ENCODE measurements at places on chromosomes 1 and 21. TPM values are rescaled to one million over a fixed set of nuclear protein-coding genes. Genes with fewer than 3 reads are reported as not detected.

DNA sequence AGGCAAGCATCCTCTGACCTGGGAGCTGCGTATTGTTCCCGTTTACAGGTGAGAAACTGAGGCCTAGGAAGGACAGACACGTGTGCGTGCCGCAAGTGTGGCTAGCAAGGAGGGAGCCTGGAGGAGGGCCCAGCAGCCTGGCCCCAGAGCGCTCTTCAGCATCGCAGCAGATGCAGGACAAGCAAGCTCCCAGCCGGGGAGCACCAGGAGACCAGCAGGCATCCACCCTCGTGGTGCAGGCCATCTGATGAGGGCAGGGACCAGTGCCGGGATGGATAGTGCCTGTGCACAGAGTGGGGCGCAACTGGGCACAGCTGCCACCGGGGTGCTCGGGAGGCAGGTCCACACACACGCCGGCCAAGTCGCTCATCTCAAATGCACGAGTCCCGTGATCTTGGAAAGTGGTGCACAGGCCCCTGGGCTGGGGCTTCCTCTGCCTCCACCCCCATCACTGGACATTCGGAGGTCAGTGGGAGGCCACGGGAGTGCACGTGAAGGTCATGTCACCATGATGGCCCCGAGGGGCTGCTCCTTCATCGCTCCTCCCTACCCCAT, 55.1 kb downstream of the COL18A1 start:
- H3K27me3 ChIP-seq, result no peaks in the 10 kb centered on the region
- H3K4me3 ChIP-seq, result no peak overlapping the region
- H3K27ac ChIP-seq, result no peak overlapping the region
- peaks cover 37% of the 10 kb centered on the region for H3K36me3 ChIP-seq

DNA sequence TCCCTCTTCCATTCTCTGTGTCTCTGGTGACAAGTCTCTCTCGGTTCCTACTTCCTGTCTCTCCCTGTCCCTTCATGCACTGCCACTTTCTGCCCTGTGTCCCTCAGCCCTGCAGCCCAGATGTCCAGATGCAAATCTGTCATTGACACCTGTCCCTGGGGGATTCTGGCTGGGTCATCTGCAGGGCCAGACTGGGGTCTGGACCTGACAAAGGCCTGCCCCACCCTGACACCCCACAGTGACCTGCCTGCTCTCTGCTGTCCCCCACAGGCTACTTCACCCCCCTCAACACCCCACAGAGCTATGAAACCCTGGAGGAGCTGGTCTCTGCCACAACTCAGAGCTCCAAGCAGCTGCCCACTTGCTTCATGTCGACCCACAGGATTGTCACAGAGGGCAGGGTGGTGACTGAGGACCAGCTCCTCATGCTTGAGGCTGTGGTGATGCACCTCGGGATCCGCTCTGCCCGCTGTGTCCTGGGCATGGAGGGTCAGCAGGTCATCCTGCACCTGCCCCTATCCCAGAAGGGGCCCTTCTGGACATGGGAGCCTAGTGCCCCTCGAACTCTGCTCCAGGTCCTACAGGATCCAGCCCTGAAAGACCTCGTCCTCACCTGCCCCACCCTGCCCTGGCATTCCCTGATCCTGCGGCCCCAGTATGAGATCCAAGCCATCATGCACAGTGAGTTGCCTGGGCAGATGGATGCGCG, 7.2 kb downstream of the THEMIS2 start:
- H3K27ac ChIP-seq, result no peak overlapping the region
- H3K27me3 ChIP-seq, result no peaks in the 10 kb centered on the region
- no peak overlapping the region for H3K4me3 ChIP-seq
- DNase-seq, result no peak
- no peaks in the 10 kb centered on the region for H3K4me1 ChIP-seq

- H3K27ac ChIP-seq, result peak within 1 kb of the TSS; percentile 9
- DNase-seq, result peak; percentile 37
- peak within 1 kb of the TSS; percentile 73 for H3K4me3 ChIP-seq
- no peaks in the 10 kb centered on the region for H3K36me3 ChIP-seq
- H3K4me1 ChIP-seq, result peaks cover 45% of the 10 kb centered on the region
These were observed at the start of gene CELF3 for GRCh38 chr1:151716771-151717631. TSS of gene CELF3 (minus strand) at chr1:151716803. CDS start at chr1:151716020, 783 bp downstream.

- no peak overlapping the region for H3K4me3 ChIP-seq
- no peaks in the 10 kb centered on the region for H3K36me3 ChIP-seq
- DNase-seq, result no peak
- H3K27ac ChIP-seq, result no peak overlapping the region
These were observed 804 bp upstream of the IKBKE start for GRCh38 chr1:206469411-206469932.

DNA sequence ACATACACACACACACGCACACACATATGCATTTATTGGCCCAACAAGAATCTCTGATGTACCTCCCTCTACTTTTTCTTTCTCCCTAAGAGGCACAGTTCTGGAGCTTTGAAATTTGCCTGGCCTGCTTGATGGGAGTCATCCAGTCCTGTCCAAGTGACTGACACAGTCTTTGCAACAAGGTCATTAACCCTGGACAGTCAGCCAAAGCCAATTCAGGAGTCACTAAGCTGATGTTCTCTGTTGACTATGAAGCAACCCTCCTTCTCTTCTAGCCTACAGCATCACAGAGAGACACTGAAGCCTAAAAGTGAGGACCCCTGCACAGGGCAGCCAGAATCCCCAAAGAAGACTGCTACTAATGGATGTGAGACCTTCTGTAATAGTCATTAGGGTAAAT, 123.1 kb downstream of the HHIPL2 start:
- H3K4me1 ChIP-seq, result no peaks in the 10 kb centered on the region
- H3K4me3 ChIP-seq, result no peak overlapping the region
- no peaks in the 10 kb centered on the region for H3K36me3 ChIP-seq
- DNase-seq, result no peak
- H3K27me3 ChIP-seq, result peaks cover 6% of the 10 kb centered on the region
- no peak overlapping the region for H3K27ac ChIP-seq

GRCh38 chr1:78918157-78918556, 88.4 kb downstream of the ADGRL4 start:
- no peaks in the 10 kb centered on the region for H3K36me3 ChIP-seq
- DNase-seq, result no peak
- H3K4me3 ChIP-seq, result no peak overlapping the region
- H3K27me3 ChIP-seq, result no peaks in the 10 kb centered on the region

GRCh38 chr1:243549108-243549507, 293.3 kb downstream of the SDCCAG8 start:
- H3K36me3 ChIP-seq, result no peaks in the 10 kb centered on the region
- H3K27me3 ChIP-seq, result no peaks in the 10 kb centered on the region
- H3K4me1 ChIP-seq, result no peaks in the 10 kb centered on the region
- no peak for DNase-seq
- no peak overlapping the region for H3K4me3 ChIP-seq

DNA sequence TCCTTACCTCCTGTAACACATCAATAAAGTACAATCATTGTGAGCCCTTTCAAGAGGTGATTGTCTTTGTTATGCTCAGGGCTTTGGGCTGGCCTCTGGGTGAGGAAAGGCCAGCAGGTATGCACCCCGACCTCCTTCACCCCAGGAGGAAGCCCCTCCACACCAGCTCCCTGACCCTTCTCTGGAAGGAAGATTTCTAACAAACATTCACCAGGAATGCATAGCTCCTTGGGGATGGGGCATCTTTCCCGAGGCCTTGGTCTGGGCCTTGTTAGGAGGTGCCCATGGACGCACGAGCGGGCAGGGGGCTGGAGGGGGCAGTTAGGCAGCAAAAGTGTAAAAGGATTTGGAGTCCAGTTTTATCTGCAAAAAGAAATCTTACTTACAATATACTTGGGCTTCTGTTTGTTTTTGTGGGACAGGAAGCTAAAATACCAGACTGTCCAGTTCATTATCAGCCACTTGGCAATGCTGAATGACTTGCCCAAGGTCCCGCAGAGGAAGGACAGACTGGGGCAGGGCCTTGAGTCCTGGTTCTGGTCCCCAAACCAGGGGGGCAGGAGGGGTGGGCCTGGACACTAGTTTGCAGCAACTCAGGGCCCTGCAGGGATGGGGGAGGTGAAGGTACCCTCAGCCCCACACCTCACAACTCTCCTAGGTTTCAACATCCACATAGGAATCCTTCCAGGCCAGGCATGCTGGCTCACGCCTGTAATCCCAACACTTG, 10.1 kb downstream of the ZC3H12A start:
- peak overlapping the region; percentile 62 for H3K27ac ChIP-seq
- H3K27me3 ChIP-seq, result no peaks in the 10 kb centered on the region
- H3K36me3 ChIP-seq, result peaks cover 4% of the 10 kb centered on the region
- H3K4me1 ChIP-seq, result no peaks in the 10 kb centered on the region
- H3K4me3 ChIP-seq, result no peak overlapping the region

- DNase-seq, result no peak
- no peak overlapping the region for H3K4me3 ChIP-seq
- H3K27ac ChIP-seq, result no peak overlapping the region
- H3K4me1 ChIP-seq, result no peaks in the 10 kb centered on the region
- no peaks in the 10 kb centered on the region for H3K36me3 ChIP-seq
These were observed 13.7 kb upstream of the ACADM start for GRCh38 chr1:75710832-75711231.

DNA sequence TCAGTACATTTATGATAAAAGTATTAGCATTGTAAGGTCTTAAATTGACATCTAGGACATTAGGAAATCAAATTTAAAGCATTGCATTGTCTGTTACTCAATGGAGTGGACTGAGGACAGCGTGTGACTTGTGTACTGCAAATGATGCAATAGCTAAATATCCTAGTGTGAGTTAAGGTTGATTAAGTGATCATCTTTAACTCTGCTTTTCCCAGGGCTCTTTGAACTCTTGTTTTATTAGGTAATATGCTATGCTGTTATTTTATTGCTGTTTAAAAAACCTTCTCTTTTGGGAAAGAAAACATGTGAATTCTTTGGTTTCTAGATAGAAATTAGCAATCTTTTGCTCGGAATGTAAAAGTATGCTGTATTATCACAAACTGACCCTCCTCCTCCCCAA, 38.6 kb downstream of the NFIA start:
- H3K4me1 ChIP-seq, result peaks cover 3% of the 10 kb centered on the region
- DNase-seq, result no peak
- peaks cover 89% of the 10 kb centered on the region for H3K27me3 ChIP-seq
- no peak overlapping the region for H3K4me3 ChIP-seq
- H3K27ac ChIP-seq, result no peak overlapping the region

DNA sequence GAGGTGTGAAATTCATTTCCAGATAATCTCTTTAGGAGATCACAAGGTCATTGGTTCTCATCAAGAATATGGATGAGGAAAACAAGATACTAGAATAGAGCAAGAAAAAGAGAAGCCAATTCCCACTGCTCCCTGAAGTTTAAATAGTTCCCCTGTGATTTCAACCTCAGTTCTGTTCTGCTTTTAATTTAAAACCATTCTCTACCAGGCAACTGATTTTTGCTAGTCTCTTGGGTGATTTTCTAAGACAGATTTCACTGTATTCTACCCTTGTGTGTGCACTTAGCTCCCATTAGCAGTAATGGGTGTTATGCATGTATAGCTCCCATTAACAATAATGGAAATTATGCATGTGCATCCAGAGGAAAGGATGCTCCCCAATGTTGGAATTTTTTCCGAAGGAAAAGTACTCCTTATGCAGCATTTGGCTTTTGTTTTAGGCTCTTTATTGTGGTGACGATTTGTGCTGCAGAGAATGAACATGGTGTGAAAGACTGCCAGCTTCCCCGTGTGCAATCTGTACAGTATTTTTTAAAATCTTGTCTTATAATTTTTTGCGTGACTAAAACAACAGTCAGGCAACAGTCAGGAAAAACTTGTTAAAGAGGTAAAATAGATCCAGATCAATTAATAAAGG, 144.0 kb upstream of the ZRANB2 start:
- peaks cover 7% of the 10 kb centered on the region for H3K27me3 ChIP-seq
- no peak for DNase-seq
- H3K4me1 ChIP-seq, result no peaks in the 10 kb centered on the region
- H3K27ac ChIP-seq, result no peak overlapping the region
- no peak overlapping the region for H3K4me3 ChIP-seq

DNA sequence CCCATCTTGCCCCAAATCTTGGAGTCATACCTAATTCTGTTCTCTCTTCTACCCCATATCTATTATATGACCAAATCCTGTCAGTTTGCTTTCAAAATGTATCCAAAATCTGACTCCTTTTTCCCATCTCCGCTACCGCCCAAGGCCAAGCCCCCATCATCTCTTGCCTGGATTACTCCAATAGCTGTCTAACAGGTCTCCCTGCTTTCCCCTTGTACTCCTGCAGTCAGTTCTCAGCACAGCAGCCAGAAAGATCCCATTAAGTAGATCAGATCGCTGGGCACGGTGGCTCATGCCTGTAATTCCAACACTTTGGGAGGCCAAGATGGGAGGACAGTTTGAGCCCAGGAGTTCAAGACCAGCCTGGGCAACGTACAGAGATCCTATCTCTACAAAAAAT, 19.8 kb downstream of the IQGAP3 start:
- H3K27me3 ChIP-seq, result no peaks in the 10 kb centered on the region
- H3K36me3 ChIP-seq, result peaks cover 8% of the 10 kb centered on the region
- H3K27ac ChIP-seq, result no peak overlapping the region
- H3K4me3 ChIP-seq, result no peak overlapping the region
- no peak for DNase-seq

- DNase-seq, result no peak
- H3K4me1 ChIP-seq, result peaks cover 11% of the 10 kb centered on the region
- peaks cover 3% of the 10 kb centered on the region for H3K36me3 ChIP-seq
- peak overlapping the region; percentile 86 for H3K27ac ChIP-seq
- H3K27me3 ChIP-seq, result no peaks in the 10 kb centered on the region
These were observed 85.6 kb downstream of the SETD4 start for GRCh38 chr21:35974775-35975174.

DNA sequence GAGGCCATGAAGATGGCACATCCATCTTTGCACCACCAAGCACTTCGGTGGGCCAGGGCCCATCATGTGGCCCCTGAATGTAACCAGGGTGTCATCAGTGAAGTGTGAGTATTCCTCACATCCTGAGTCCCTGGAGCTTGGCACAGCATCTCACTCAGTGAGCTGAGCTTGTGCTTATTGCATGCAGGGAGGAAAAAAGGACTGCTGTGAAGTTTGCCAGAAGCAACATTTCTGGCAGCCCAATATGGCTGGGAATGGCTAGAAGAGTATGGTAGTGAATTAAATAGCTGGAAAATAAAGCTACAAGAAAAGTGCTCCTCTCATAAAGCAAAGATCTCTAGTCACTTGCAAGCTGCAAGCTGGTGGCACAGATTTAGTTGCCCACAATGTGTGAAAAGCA, 109.3 kb downstream of the TNFSF18 start:
- no peak for DNase-seq
- no peak overlapping the region for H3K4me3 ChIP-seq
- H3K36me3 ChIP-seq, result no peaks in the 10 kb centered on the region
- H3K27ac ChIP-seq, result no peak overlapping the region
- peaks cover 3% of the 10 kb centered on the region for H3K27me3 ChIP-seq

DNA sequence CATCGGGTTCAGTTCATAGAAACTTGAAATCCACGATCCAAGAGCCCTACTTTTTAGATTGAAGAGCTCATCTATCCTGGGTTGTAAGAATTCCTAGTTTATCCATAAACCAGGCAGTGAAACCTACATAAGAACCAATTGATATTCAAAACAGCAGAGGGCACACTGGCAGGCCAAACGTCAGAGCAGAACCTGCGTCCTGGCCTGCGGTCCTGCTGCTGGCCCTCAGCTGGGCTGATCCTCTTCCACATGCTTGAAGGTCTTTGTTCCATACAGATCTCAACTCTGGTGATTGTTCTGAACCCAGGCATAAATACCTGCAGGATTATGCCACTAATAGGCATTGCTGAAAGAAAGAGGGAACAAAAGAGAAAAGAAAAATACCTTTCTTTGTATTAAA, 47.0 kb downstream of the MT1HL1 start:
- H3K36me3 ChIP-seq, result no peaks in the 10 kb centered on the region
- H3K27ac ChIP-seq, result no peak overlapping the region
- DNase-seq, result no peak
- H3K27me3 ChIP-seq, result peaks cover 31% of the 10 kb centered on the region

Gene AGT
- total RNA-seq, result 12.5 TPM

Gene YIPF1
- 37.3 TPM for total RNA-seq

Gene ASTN1
- total RNA-seq, result 0.72 TPM

Gene NCAM2
- 0.60 TPM for total RNA-seq

Gene PTPN7
- not detected for total RNA-seq

Gene FNDC5
- 6.3 TPM for total RNA-seq

Gene GPR3
- 1.1 TPM for total RNA-seq

Gene PTPRC
- total RNA-seq, result not detected

Gene AIM2
- 2.1 TPM for total RNA-seq

Gene PLCH2
- total RNA-seq, result not detected

Measured in progenitor cell of endocrine pancreas (in vitro differentiated cells).